ENCODE measurements at places on chromosomes 7 and 10.

DNA sequence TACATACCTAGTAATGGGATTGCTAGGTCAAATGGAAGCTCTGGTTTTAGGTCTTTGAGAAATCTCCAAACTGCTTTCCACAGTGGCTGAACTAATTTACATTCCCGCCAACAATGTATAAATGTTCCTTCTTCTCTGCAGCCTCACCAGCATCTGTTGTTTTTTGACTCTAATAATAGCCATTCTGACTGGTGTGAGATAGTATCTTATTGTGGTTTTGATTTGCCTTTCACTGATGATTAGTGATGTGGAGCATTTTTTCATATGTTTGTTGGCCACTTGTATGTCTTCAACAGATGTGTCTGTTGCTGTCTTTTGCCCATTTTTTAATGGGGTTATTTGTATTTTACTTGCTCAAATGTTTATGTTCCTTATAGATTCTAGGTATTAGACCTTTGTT, 675.5 kb downstream of the SUGCT start:
- DNase-seq: no peak

GRCh38 chr7:1968397-1969111, 264.2 kb downstream of the MAD1L1 start:
- no peak for DNase-seq

DNA sequence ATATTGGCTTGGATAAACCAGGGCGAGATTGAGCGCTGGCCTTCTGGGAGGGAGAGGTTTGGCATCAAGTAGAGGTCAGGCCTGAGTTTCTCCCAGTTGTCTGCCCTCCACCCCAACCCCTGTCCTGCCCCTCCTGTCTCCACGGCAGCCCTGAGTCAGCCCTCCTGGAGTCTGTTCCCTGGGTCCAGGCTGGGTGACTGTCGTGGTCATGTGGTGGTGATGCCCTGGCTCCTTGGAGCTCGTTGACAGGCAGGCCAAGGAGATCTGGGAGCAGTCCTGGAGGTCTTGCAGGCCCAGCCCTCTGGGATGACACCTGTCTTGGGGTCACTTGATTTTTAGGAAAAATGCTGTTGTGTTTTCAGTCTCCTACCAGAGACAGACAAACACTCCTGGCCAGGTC, 53.6 kb upstream of the PODXL start:
- no peak for DNase-seq

- DNase-seq: no peak
These were observed 5.6 kb downstream of the CCSER2 start for GRCh38 chr10:84333864-84334451.

GRCh38 chr10:3825244-3825643, 40.2 kb upstream of the KLF6 start:
- DNase-seq: no peak

DNA sequence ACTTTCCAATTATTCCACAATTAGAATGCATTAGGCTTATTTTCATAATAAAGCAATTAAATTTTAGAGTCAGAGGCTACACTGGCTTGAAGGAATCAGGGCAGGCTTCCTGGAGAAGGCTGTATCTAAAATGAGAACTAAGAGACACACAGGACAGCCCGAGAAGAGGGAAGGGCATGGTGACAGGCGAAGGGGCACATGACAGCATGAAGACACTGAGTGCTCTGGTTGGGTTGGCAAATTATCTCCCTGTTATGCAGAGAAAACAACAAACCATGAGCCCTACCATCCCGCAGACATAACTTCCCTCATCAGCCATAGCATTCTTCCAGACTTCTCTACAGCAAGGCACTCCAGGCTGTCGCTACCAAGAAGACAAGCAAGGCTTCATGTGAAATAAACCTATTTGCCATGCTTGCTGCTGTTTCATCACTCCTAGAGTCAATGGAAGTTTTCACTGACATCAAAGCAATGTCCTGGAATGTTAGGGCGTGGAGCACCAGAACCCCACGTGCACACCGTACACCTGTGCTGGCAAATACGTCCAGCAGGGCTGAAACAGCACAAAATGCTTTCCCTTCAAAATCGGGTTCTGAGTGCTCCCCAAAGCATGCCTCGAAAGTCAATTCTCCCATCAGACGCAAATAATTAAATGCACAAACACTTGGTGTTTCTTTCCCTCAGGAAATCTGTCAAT, 21.3 kb downstream of the VOPP1 start:
- DNase-seq: no peak

DNA sequence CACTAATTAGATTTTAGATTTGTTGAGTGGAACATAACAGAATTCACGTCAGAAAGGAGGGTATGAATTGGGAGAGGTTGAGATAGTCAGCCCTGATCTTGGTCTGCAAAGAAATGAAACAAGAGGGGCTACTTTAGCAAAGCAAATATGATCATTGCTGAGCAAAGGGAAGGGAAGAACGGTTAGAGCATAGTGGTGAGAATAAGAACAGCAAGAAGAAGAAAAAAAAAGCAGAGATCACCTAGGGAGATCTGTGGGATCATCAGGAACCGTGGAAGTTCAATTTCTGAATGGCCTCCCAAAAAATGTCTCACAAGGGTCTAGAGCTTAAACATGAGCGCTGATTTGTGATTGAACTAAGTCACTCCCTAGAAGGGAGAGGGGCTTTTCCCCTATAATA, 156.1 kb downstream of the DGKI start:
- no peak for DNase-seq

- DNase-seq: no peak
These were observed 145.2 kb downstream of the GRM3 start for GRCh38 chr7:86788948-86789347.

- DNase-seq: no peak
These were observed 383 bp upstream of the R3HCC1L start for GRCh38 chr10:98134117-98134430.

DNA sequence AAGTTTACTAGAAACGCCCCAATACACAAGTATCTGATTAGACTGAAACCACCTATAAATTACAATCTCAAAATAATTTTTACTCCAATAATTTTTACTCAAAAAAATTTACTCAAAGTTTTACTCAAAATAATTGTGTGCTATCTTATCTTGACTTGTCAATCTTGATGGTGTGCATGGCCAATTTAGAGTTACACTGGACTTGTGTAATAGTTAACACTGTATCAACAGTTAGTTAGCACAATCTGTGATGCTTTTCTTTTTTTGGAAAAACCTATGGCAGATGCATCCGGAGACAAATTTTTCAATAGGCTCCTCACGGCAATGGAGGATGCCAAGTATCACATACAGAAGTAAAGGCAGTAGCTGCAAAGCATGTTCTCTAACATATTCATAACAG, 24.9 kb downstream of the LMOD2 start:
- no peak for DNase-seq

- DNase-seq: no peak
These were observed 2.7 kb upstream of the PGAM2 start for GRCh38 chr7:44068054-44068453.

GRCh38 chr7:157402911-157403534, 66.2 kb downstream of the DNAJB6 start:
- no peak for DNase-seq

DNA sequence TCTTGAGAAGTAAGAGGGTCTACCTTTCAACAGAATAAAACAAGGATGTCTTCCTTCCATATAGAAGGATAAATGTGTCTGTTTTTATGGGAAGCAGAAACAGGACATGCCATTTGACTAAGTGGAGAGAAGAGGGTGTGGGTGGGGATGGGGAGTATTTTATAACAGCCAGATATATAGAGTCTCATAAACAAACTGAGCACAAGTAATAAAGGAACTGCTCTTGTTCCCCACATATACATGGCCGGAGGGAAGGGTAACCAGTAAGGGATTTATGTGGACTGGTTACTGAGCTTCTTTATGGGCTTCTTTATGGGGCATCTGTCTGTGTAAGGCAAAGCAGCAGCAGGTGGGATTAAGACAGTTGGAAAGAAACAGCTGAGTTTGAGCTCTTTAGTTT, 558.1 kb downstream of the REEP3 start:
- DNase-seq: no peak

DNA sequence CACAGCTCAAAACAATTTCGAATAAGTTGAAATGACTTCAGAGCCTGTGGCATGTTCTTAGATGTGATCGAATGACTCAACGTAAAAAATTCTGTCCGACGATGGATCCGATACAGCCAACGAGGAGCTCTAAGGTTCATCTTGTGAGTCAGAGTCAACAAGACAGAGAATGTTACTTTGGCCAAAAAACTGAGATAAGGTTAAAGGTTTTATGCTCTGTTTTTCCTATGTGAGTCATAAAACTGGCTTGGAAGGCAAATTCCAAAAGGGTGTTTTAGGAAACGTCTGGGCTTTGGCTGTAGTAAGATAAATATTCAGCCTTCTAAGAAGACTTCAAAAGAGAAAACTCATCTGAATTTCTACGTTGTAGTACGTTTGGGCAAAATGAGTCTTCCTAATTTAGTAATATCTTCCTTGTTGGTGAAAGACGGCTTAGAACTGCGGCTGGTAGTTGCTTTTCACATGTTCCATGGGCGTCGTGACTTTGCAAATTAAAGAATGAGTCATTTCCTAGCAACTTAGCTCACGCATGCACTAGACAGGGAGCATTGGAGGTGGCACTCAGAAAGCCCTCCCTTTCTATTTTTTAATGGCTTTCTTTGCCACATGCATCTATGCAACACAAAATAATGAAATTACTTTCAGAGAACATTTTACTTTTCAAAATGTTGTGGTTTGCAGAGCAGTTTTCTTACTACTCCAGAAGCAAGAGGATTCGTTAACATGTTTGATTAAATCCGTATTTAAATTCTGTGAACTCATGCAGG, 28.2 kb downstream of the PFKP start:
- no peak for DNase-seq

- no peak for DNase-seq
These were observed 32.6 kb downstream of the TBATA start for GRCh38 chr10:70752571-70752970.

DNA sequence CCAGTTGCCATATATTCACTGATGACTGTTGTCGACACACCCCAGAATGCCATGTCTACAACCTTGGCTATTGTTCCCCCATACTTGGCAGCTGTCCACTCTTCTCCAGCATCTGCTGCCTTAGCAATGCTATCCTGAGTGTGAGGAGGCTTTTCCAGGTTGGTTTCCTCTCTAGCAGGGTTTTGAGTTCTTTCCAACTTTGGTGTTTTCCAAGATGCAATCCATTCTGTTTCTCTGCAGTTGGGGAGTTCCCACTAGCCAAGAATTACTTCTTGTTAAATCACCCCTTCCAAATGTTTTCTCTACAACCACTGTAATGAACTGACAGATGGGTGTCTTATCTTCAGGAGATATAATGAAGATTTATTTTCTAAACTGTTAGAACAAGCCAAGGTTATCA, 617.4 kb downstream of the CCSER2 start:
- no peak for DNase-seq

GRCh38 chr10:72344932-72345331, 9.8 kb downstream of the DNAJB12 start:
- DNase-seq: no peak

- DNase-seq: no peak
These were observed 1.4 kb upstream of the GIMAP5 start for GRCh38 chr7:150735596-150736358.

DNA sequence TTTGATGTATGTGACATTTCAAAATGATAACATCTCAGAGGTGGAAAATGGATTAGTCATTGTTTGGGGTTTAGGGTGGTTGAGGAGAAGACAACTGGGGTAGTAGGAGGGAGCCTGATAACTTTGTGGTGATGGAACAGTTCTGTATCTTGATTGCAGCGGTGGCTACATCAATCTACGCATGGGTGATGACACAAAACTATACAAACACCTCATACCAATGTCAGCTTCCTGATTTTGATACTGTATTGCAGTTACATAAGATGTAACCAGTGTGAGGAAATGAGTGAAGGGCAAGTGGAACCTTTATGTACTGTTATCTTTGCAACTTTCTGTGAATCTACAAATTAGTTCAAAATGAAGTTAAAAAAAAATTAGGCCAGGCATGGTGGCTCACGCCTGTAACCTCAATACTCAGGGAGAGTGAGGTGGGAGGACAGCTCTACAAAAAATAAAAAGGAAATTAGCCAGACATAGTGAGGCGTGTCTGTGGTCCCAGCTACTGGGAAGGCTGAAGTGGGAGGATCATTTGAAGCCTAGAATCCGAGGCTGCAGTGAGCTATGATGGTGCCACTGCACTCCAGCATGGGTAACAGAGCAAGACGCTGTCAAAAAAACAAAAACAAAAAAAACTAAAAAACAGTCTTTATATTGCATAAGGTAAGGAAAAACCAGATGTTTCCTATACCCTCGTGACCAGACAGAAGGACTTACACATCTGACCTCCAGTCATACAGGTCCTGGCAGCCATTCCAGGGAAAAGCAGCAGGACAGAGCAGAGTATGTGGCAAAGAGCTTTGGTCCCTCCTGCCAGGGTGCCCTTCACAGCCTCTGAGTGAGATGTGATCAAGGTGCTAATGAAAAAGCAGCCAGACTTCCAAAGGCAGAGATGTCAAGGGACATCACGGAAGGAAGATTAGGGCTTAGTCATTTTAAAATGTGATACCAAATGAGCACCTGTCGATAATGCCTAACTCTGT, 50.8 kb downstream of the CYTH3 start:
- DNase-seq: no peak

DNA sequence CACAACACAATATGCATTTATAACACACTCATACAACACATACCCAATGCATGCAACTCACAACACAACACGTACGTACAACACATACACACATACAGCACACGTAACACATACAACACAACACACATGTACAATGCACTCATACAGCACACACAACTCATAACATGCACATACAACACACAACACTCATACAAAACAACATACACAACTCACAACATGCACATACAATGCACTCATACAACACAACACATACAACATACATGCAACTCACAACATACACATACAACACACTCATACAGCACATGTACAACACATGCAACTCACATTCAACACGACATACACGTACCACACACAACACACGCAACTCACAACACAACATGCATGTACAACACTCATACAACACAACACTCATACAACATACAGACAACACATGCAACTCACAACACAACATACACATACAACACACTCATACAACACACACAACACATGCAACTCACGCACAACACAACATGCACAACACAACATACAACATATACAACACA, 21.8 kb downstream of the DIP2C start:
- no peak for DNase-seq

- no peak for DNase-seq
These were observed 663.5 kb downstream of the KCNMA1 start for GRCh38 chr10:76974017-76974691.

DNA sequence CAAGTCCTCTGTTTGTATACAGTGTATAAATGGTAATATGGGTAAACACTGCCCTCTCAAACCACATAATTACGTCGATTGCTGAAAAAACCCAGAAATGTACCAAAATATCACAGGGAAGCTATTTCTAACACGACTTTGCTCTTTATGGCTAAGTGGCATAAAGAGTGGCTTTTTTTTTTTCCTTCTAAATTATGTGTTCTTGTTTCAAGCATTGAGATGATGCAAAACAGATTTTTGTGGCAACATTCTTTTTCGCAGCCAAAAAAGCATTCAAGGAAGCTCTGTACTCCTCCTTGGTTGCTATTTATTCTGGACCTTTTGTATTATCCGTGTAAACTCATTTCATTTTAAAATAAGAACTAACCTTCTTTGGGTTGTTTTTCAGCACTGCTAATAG, 138.9 kb downstream of the VTI1A start:
- DNase-seq: no peak
